IPS DF 19.7 (cell line): ENCODE measurements at places on chromosomes 5 and 9.

DNA sequence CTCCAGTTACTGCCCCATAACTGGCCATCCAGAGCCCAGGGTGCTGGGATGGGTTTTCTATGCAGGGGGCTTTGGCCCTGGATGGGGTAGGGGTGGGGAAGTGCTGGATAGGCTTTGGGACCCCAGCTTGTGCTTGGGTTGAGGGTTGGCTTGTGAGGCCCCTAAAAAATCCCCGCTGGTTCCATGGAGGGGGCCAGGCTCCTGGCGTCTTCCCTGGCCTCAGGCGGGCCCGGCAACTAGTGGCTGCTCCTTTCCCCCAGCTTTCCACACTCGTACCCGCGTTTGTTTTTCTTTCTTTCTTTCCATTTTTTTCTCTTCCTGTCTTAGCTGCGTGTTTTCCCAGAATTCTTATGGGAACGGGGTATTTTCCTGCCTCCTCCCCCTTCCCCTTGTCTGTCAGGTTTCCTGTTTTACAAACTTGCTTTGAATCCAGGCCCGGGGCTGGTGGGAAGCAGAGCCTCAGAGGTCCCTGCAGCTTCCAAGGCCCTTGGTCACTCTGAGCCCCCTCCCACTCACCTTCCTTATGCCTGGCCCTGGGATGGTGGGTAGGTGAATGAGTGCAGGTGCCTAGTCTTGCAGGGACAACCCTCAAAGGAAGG lies 40.2 kb downstream of the RGS3 start:
- no peak for DNase-seq

GRCh38 chr5:33033516-33033915 lies 322.4 kb downstream of the NPR3 start:
- no peak for DNase-seq

- DNase-seq, result no peak
Measured at GRCh38 chr5:152118676-152119470, 194.2 kb upstream of the GLRA1 start.

- DNase-seq, result no peak
Measured at GRCh38 chr5:14143546-14143840, 351 bp downstream of the TRIO start.

DNA sequence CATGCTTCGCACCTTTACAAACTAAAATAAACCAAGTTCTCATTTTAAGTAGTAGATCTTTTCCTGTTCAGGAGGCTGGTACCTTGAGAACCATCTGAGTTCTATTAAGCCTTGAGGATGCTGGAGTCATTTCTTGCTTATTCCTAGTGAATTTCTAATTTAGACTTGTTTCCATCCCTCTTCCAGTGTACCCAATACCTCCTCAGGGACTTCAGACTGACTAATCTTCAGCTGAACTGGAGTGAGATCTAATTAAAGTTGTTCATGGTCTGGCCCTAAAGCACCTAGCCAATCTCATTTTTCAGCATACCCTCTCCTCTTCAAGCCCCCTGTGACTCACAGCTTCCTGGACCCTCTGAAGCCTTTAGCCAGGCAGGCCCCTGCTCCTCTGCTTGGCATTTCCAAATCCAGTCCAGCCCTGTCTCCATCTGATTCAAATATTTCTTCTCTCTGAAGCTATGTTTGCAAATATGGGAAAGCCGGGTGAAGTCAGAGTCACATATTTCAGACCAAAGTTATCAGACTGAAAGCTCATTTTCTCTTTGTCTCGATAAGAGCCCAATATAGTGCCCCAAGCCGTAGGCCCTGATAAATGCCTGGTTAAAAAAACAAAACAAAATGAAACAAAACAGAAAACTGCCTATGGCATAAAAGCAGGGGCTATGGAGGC lies 19.4 kb upstream of the TNFSF15 start:
- no peak for DNase-seq

DNA sequence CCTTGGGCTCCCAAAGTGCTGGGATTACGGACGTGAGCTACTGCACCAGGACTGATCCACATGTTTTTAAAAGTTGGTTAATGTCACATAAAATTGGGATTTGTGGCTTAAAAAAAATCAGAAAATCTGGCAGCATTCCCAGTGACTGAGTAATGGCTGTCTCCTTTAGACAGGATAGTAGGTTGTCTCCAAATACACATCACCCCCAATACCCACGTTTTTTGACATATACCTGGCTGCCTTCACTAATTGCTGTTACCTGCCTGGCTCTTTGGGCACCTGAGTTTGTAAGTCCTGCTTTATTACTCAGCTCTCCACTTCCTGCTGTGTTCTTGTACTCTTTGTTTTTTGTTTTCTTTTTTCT lies 84.8 kb downstream of the KDM4C start:
- no peak for DNase-seq

DNA sequence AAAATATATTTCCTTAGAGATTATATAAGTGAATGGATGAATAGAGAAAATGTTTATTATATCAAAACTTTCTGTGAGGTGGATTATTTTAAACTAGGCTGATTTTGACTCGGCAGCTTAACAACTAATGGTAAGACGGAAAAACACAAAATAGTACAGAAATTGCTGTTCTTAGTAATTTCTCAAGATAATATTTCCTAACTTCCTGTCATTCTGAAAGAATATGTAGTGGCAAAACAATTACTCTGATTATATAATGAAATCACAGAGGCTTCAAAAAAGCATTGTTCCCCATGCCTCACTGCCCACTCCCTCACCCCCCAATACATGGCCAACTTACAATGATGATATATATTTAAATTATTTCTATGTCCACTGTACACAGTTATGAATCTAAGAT lies 85.4 kb downstream of the YTHDC2 start:
- no peak for DNase-seq

DNA sequence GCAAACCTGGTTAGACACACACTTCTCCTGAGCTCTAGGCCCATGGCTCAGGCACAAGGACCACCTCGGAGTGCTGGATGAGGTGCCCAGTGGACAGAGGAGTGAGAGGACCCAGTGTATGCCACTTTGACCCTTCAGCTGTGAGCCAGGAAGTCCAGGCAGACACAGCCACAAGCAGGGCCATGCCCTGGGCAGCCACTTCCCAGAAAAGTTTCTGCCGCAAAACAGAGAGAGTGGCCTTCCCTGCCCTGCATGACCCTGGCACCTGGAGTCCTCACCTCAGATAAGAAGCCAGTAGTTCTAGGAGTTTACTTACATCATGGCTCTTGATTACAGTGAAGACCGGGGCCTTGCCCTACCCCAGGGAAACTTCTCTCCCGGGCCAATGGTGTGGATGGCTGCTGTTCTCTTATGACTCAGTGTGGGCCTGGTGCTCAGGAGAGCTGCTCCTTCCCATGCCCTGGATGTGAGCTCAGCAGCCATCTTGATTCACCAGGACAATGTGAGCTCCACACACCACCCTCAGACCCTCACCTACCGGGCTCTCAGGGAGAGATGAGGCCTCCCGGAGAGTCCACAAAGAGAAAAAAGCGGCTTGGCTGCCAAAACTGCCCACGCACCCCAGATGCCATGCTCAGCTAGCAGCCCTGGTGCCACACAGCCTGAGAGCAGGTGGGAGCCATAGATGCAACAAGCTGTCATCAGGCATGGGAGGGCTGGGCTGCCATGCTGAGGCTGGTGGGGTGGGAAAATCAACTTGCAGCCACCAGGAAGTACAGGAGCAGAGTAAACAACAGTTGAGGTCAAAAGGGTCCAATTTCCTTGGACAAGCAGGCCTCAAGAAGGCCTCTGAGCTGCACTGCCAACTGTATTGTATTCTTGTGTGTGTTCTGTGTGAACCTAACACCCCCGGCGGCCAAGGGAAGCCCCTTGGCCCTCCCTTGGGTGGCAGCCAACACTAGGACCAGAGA lies 11.7 kb upstream of the IRF1 start:
- no peak for DNase-seq

DNA sequence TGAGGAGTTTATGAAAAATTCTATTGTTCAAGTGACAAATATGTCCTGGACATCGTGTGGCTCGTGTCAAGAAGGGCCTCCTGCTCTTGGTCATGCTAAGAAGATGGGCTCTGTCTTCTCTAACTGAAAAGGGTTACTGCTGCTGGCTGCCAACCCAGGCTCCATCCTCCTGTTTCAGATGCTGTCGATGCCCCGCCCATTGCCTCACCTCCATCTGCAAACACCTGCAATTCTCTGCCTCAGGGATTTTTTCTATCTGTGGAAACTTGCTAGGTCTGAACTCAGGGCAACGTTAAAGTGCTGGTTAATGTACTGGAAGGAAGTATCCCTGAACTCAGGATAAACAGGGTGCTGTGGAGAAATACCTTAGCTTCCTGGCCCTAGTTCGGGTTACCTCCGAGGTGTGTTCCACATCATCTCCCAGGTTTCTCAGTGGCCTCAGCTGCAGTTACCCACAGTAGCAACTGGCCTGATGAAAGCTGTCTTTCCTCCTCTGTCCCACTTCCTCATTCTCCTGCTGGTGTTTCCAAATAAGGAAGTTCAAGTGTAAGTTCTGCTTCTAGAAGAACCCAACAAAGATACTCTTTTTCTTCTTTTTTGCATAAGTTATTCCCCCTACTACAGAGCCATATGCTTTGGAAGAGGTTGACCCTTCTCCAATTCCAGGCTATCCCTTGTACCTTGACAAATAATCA lies 151.7 kb upstream of the SMIM23 start:
- DNase-seq, result no peak

DNA sequence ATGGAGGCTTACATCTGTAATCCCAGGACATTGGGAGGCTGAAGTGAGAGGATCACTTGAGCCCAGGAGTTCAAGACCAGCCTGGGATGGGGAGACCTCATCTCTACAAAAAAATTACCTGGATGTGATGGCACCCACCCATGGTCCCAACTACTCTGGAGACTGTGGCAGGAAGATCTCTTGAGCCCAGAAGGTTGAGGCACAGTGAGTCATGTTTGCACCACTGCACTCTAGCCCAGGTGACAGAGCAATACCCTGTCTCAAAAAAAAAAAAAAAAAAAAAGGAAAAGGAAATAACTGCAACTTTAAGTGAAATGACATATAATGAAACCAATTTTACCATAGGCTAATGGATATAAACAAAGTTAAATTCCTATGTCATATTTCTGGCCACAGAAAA lies 152.1 kb upstream of the DHFR start:
- no peak for DNase-seq

GRCh38 chr9:96006961-96007360 lies 131.5 kb downstream of the ERCC6L2 start:
- no peak for DNase-seq

DNA sequence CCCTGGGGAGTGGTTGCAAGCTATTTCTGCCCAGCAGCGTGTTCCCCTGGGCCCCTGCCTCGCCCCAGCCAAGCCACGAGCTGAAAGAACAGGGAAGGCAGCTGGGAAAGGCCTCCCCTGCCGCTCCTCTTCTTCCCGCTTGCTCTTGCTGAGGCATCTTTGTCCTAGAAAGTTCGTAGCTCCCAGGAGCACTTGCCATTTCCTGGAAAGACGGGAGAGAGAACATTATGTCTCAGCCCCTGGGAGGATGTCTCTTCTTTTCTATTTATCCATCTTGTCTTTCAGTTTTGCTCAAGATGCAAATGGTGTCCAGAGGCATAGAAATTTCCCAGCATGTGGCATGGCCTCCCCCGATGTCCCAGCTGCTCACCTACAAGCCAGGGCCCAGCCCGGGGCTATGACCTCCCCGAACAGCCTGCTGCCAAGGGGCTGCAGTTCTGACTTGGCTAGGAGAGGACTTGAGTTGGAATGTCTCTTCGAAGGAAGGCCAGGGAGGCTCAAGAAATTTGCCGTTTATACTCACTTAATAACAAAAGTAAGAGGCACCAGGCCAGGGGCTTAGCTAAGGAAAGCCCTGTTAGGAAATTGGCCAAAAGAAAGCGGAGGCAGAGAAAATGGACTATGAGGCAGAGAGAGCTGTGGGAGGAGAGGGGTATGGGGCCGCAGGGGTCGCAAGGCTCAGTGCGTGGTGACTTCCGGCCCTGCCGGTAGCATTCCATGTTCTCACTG lies 87.3 kb downstream of the LIFR start:
- DNase-seq, result no peak

GRCh38 chr9:98995059-98995671 lies 51.5 kb downstream of the COL15A1 start:
- no peak for DNase-seq

GRCh38 chr5:135851915-135852845 lies 17.7 kb downstream of the SLC25A48 start:
- DNase-seq, result no peak

DNA sequence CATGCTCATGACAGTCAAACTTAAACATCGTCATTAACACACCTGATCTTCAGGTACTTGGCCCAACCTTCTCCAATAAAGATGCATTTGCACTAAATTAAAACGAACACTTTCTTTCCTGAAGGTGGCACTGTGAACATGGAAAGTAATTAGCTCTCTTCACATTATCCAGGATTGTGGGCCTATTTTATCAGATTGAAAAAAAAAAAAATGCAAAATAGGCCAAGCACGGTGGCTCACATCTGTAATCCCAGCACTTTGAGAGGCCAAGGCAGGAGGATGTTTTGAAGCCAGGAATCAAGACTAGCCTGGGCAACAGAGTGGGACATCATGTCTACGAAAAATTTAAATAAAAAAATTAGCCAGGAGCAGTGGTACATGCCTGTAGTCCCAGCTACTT lies 14.4 kb upstream of the CDC20B start:
- DNase-seq, result no peak

DNA sequence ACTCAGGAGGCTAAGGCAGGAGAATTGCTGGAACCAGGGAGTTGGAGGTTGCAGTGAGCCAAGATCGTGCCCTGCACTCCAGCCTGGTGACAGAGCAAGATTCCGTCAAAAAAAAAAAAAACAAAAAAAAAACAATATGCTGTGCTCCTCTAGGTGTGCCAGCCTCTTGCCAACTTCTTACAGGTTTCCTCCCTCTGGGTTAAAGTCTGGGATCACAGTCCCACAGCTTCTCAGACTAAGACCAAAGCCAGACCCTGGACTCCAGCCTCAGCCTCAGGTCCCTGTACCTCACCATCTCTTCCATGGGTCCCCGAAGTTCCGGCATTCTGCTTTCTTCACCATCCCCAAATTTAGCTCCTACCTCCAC lies 180.8 kb upstream of the MVB12B start:
- no peak for DNase-seq

DNA sequence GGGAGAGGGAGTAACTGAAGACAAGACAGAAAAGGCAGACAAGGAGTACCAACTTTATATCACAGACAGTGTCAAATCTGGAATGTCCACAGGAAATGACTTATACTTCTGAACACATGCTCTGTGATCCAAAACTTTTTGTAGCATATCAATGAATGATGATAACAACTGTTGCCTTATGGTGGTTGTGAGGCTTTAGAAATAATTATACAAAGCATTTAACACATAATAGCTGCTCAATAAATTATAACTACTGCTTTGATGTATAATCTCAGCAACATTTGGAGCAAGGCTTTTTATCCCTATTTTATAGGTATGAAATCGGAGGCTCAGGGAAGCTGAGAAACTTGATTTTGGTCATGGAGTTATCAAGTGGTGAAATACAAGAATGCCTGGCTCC lies 3.3 kb upstream of the ASTN2 start:
- no peak for DNase-seq

- DNase-seq, result no peak
Measured at GRCh38 chr5:174991847-174992246, 267.5 kb downstream of the MSX2 start.

- DNase-seq, result no peak
Measured at GRCh38 chr5:102312586-102313370, 16.7 kb upstream of the SLCO4C1 start.

DNA sequence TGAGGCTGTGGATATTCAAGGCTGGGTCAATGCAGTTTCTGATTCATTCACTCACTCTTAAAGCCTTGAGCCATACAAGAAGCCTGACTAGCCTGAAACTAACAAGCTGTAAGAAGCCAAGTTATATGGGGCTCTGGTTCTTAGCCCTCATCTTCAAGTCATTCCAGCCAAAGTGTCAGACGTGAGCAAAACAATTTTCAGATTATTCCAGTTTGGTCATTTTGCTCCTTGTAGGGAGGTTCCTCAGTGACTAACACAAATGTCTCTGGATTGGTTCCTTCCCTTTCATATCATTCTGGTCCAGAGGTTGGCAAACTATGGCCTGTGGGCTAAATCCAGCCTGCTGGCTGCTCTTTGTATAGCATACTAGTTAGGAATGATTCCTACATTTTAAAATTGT lies 12.5 kb upstream of the SHOC1 start:
- DNase-seq, result no peak
